Mammary epithelial cell (primary cell): ENCODE measurements at places on chromosomes 1 and 21. TPM values are rescaled to one million over a fixed set of nuclear protein-coding genes. Genes with fewer than 3 reads are reported as not detected.

The LYPD8 gene
- 1.2 TPM for total RNA-seq

The KCNJ9 gene
- not detected for total RNA-seq

The UBL4B gene
- total RNA-seq: not detected in 2 replicates

The APOBEC4 gene
- not detected in 2 replicates for total RNA-seq

The GSTM4 gene
- total RNA-seq: 5.0 TPM

The SGIP1 gene
- not detected for total RNA-seq

The PBX1 gene
- total RNA-seq: 4.0 and 10.2 TPM in 2 replicates
